Tongue (tissue), 3 donors: ENCODE measurements at places on chromosomes 5 and 9.

GRCh38 chr5:110815916-110816605, 77.3 kb downstream of the SLC25A46 start:
- no peak for DNase-seq

DNA sequence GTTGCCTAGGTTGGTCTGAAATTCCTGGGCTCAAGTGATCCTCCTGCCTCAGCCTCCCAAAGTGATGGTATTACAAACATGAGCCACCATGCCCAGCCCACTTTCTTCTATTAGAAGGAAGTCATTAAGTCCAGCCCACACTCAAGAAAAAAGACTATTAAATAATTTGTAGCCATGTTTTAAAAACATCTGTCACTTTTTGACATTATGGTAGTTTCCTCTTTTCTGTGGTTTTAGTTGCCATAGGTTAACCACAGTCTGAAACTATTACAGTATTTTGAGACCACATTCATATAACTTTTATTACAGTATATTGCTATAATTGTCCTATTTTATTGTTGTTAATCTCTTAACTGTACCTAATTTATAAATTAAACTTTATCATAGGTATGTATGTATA, 31.9 kb upstream of the C5orf24 start:
- no peak for DNase-seq

DNA sequence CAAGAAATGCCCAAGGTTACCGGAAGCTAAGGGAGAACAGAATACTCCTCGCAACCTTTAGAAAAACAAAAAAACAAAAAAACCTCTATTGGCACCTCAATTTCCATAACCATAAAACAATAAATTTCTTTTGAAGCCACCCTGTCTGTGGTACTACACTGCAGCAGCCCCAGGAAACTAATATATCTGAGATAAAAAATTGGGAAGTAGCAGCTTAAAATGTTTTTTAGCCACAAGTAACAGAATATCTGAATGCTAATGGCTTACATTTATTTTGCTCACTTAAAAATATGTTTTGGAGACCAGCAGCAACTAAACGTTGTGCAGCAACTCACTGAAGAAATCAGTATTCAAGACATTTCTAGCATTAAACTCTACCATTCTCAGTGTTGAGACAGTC, 969.6 kb downstream of the DNAH5 start:
- no peak for DNase-seq

- no peak for DNase-seq
Measured at GRCh38 chr9:101511009-101511408, 22.6 kb upstream of the RNF20 start.

- DNase-seq, result no peak
Measured at GRCh38 chr5:55551358-55551757, 16.6 kb upstream of the PLPP1 start.

- DNase-seq, result peak; percentile 85
Measured at GRCh38 chr9:94065535-94065961, 18.7 kb upstream of the PTPDC1 start.

- peak; percentile 66 for DNase-seq
Measured at GRCh38 chr5:54603372-54603771, 85.8 kb downstream of the SNX18 start.

DNA sequence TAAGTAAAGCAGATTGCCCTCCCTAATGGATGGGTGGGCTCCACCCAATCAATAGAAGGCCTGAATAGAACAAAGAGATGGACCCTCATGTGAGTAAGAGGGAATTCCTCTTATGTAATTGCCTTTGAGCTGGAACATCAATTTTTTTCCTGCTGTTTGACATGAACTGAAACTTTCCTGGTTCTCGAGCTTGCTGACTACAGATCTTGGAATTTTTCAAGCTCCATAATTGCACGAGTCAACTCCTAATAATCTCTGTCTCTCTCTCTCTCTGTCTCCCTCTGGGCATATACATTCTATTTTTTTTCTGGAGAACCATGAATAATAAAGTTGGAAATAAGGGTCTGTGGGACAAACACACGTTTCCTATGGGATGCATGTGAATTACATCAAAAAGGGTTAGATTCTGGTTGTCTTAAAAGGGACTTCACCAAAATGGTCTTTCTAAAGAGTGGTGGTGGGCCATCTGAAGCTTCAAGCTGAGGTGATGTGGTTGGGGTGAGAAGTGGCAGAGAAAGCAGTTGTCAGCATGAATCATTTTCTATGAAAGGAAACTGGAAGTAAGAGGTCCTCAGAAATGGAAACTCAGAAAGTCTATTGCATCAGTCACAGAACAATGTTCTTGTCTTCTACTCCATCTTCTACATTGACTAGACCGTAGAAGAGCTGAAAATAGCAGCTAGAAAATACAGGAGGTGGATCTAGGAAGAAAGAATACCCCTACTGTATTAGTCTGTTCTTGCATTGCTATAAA, 47.0 kb upstream of the HOMER1 start:
- DNase-seq, result no peak

GRCh38 chr5:159921721-159922120, 5.4 kb downstream of the ADRA1B start:
- no peak for DNase-seq

DNA sequence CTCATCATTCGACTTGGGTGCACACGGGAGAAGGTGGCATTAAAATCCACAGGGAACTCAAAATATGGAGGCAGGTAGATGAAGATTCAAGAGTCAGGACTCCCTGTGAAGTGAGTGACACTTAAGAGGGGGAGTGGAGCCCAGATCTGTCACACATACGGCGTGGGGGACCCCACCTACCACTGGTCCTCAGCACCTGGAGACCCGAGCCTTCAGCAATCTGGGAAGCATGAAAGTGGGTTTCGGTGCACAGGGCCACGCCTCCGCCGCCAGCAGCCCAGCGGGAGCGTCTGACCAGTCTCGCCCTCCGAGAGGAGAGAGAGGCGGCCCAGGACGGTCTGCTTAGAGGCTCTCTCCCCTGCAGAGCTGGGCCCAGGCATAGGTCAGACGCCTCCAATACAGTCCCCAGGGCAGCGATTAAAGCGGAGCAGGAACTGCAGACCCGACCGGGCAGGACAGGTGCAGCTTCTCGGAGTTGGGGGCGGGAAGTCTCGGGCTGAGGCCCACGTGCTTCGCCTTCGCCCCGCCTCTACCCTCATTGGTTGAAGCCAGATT, 639 bp upstream of the SLC2A8 start:
- no peak for DNase-seq

DNA sequence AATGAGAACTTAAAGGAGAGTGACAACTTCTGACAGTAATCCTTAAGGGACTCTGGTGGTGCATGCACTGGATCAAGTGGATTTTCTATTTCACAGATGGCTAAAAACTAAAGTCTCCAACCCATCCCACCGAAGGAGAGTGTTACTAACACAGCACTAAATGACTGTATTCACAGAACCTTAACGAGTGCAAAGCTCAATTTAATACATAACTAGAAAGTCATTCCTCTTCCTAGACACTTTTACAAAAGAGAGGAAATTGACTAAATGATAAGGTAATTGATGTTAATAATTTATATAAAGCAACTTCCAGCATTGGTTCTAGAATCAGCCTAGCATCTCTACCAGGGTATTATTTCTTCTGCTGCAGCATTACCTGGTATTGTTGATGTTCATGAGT, 189.8 kb downstream of the ADAMTS12 start:
- DNase-seq, result no peak

DNA sequence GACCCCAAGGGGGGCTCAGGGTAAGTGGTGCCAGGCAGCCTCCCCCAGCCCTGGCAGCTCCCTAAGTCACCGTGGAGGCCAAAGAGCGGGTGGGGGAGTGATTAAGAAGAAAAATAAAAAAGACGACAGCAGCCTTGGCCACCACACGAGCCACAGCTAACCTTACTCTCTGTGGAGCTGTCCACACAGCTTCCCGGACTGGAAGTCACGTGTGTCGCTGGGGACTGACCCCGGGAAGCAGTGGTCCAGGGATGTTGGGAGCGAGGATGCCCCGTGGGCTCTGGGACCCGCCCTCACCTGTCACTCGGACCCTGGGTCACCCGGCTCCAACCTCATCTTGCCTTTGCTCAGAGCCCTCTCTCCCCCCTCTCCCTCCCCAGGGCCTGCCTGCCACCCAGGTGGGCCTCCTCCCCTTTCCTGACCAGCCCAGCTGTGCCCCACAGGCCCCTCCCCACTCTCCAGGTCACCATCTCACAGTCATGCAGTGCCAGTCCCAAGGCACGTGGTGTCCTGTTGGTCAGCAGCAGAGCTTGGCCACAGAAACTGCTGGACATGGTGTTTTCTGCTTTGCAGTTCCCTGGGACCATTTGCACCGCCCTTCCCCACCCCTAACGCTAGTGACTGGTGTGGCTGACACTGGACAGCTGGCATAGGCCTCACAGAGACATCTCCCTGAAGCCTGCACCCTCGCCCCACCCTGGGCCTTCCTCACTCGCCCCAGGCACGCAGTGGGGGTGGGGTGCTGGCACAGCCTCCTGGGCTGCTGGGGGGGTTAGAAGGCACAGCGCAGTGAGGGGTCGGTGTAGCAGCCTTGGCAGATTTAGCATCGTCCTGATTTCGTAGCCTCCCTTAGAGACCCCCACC, 9.8 kb upstream of the EXOC3 start:
- peak; percentile 40 for DNase-seq

DNA sequence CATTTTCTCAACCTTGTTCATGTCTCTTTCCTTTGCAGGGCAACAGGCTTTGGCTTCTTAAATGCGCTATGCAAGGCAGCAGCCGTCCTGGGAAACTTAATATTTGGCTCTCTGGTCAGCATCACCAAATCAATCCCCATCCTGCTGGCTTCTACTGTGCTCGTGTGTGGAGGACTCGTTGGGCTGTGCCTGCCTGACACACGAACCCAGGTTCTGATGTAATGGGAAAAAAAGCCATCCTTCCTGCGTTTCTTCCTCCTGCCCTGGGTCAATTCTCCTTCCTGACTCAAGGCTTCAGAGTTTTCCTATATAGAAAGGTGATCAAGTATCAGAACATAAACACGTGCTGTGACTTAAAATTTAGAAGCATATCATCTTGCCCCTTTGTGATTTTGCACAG, 77.8 kb upstream of the IQGAP2 start:
- DNase-seq, result no peak

DNA sequence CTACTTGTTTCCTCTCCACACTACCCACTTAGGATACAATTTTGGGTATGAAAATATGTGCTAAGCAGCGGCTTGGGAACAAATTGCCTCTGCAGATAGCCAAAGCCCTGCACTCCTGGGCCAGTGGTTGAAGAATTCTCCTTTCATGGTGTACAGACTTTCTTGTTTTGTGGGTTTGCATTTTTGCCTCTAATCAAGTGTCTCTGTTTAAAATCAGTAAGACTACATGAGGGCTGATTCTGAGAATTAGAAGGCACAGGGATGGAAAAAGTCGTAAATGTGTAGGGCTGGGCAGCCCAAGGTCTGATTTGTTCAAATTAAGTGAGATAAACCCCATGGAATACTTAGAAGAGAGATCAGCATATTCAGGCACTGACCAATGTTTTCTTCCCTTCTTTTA, 103.7 kb upstream of the CD180 start:
- DNase-seq, result no peak

DNA sequence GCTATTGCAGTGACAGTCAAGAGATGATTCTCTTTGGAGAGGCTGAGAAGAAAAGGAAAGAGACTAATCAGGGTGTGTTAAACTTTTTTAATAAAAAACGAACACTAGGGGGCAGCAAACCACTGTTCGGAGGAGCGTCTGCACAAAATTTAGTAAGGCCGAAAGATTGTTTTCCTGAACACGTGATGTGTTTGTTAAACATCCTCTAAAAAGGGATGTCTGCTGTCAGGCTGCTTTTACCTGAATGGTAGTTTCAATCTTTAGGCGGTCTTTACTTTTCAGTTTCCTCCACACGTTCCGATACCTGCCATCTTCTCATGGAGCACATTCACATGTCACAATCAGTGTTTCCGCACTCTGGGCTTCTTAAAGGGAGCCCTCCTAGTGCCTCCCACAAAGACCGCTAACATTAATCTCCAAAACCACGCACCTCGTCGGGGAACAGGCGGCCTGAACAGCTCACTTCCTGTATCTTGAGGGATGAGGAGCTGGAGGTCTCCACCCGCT, 125.2 kb downstream of the GPBP1 start:
- DNase-seq, result peak; percentile 95

- DNase-seq, result peak; percentile 35
Measured at GRCh38 chr9:76716085-76716672, 48.1 kb upstream of the PCA3 start.

- DNase-seq, result peak; percentile 77
Measured at GRCh38 chr9:96566498-96567202, 53.0 kb downstream of the CDC14B start.

GRCh38 chr5:150141544-150142184, 14.0 kb downstream of the PDGFRB start:
- no peak for DNase-seq

GRCh38 chr9:87996234-87996860, 22.0 kb upstream of the CDK20 start:
- no peak for DNase-seq

GRCh38 chr9:112382501-112383364, 2.8 kb downstream of the HSDL2 start:
- DNase-seq, result no peak

- DNase-seq, result no peak
Measured at GRCh38 chr9:135802876-135803419, 101.0 kb downstream of the KCNT1 start.

DNA sequence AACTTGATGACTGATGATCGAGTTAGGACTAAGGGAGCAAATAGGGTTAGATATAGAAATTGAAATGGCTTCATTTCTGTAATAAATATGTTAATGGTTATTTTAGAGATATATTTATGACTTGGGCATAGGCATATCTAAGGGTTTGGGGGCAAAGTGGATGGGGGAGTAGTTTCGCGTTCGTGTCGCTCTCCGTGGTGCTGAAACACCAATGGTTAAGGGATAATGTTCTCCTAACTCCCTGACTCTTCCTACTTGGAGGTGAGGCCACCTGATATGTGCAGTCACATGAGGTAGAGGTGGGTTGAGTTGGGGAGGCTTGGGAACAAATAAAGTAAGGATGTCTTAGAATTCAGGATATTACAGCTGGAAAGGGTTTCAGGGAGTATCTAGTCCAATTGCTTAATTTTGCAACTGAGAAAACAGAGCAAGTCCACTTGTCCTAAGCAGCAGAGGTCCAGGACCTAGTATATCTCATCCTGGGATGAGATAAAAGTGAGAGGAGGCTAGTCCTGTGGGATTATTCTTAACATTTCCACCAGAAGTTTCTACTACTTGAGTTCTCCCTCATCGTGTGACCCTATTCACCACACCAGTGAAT, 44.0 kb upstream of the MAP1B start:
- DNase-seq, result peak; percentile 63

DNA sequence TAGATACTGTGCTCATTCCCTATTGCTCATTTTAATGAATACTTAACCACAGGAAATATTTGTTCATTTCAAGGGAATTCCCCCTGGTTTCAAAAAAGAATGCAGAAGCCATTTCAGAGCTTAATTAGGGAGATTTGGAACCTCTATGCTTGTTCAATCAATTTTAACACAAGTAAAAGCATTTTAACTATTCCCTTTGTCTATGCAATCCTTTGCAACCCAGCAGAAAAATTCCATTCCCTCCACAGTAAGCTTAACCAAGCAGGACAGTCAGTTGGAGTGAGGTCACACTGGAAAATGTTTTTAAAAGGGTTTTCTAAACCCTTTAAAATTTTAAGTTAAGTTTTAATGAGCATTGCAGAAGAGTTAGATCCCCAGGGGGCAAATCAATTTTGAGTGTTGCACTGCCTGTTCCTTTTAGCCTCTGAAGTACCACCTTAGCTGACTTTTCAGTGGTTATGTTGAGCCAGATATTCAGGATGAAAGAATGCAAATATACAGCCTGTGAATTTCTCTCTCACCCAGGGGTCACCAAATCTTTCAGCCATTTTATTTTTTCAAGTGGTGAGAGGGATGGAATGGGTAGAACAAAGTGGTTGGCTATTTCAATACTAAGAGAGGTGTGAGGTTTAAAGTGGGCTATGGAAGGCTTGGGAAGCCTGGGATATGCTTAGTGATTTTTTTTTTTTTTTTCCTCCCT, 356.2 kb upstream of the NUDT12 start:
- peak; percentile 14 for DNase-seq

- no peak for DNase-seq
Measured at GRCh38 chr9:106889061-106889590, 26.2 kb downstream of the ZNF462 start.
